ENCODE measurements at places on chromosomes 3 and 15.

DNA sequence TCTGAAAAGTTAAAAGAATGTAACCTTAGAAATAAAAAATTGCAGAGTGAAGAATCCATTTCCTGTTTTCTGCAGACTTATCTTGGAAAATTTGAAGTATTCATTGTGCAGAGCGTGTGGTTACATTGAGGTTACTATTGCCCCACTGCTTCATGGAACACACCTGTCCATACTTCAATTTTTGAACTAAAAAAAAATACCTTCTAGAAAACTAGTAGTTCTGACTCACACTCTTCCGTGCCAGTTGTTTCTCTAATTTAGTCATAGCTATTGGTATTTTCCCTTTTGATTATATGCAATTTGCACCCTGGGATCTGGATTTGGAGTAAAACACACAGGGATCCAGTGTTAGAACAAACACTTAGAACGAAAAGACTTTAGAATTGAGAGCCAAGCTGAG lies 111.8 kb upstream of the LYSMD4 start:
- no peak for DNase-seq

GRCh38 chr15:29819979-29820378 lies 2.3 kb downstream of the TJP1 start:
- DNase-seq, result no peak

DNA sequence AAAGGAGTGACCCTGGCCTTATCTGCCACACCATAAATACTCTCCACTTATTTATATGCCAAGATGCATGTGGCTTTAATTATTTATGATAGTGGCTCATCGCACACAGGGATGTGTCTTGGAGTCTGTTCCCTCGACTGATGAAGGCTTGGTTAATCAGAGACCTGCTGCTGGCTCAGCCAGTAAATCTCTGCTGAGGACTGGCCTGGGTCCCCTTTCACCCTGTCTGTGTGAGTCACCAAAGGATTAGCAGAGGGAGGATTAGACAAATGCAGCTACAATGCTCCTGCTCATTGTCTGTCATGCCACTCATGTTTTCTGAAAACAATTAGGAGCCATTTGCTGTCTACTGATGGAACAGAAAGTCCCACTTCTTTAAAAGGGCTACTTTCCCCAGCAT lies 226.8 kb downstream of the NTRK3 start:
- DNase-seq, result no peak

DNA sequence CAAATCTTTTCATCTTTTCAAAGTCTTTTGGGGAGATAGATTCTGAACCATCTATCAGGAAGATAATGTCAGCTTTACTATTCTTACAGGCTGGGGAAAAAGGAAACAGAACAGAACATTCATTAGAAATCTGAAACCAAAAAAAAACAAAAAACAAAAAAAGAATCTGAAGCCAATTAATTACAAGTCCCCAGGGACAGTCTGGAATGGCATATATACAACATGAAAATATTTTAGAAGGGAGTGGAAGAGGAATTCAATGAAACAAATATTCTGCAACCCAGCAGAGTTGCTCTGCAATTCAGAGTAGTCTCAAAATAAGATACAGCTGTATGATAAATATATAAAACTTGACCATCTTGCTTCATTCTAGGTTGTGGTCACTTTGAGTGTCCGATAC lies 41.7 kb upstream of the CAPN7 start:
- no peak for DNase-seq

- DNase-seq, result no peak
Observed at GRCh38 chr3:52057812-52058495, 1.6 kb upstream of the DUSP7 start.

GRCh38 chr3:13570391-13571194 lies 21.7 kb downstream of the FBLN2 start:
- DNase-seq, result no peak

DNA sequence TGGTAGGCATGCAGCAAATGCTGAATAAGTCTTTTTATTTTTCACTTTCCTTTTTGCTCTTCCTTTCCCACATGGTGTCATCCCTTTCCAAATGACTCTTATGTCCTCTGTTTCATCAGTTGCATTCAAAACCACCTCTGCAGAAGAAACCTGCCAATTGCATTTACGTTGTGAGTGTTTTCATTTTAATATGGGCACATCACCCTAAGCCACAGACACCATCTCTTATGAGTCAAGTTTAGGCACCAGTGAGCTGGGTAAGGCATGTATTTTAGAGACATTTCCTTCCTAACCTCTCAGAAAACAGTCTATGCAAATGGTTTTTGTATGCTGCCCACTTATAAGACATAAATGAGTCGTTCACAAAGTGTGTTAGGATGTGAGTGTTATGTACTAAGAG lies 223.3 kb upstream of the ADAMTS9 start:
- no peak for DNase-seq

DNA sequence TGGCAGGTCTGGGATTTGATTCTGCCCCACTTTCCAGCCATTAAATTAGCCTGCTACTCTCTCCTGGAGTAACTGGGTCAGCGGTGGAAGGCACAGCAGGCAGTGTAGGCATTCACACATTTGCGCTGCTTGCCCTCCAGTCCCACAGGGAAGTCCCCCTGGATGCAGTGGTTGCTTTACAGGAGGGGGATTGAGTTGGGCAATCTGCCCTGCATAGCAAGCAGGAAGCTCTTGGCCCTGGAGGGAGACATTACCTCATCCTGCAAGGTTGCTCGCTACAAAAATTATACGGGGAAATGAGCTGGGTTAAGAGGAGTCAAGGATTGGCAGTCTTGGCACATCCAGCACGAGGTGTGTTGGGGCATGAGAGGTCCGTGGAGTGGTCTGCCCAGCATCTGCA lies 14.8 kb downstream of the MCM2 start:
- no peak for DNase-seq

- no peak for DNase-seq
Observed at GRCh38 chr3:9007928-9008327, 44.7 kb upstream of the RAD18 start.

All from stimulated activated CD8-positive, alpha-beta memory T cell treated with anti-CD3 and anti-CD28 coated beads, Interleukin-2, amount 100 ng/mL, for 1 hour (primary cell).